Stimulated activated CD4-positive, alpha-beta T cell treated with anti-CD3 and anti-CD28 coated beads, Interleukin-1b, Interleukin-23, amount 100 ng/mL, for 4 hours (primary cell): ENCODE measurements at places on chromosomes 5 and 9.

- DNase-seq, result no peak
Measured at GRCh38 chr9:12394105-12394504, 299.1 kb upstream of the TYRP1 start.

GRCh38 chr9:136055715-136056545 lies 39.2 kb downstream of the NACC2 start:
- DNase-seq, result no peak

DNA sequence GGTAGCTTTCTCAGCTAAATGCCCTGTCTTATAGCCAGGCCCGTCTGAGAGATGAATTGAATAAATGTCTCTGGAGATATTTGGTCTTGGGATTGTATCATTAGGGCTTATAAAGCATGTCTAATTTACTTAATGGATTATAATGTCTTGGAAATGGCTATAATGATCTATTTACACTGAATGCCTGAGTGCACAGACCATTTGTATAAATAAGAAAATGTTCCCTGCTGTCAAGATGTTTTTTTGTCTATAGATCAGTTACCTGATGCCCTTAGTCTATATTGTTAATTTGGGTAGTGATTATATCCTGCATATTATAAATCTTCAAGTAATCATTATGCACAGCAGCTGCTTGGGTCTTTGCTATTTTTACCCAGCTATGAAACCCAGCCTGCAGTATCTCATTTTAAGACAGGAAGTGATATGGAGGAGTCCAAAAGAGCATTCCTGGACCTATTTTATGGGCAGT lies 112.9 kb upstream of the ACTBL2 start:
- no peak for DNase-seq

GRCh38 chr5:6937677-6938076 lies 224.4 kb downstream of the TENT4A start:
- no peak for DNase-seq

DNA sequence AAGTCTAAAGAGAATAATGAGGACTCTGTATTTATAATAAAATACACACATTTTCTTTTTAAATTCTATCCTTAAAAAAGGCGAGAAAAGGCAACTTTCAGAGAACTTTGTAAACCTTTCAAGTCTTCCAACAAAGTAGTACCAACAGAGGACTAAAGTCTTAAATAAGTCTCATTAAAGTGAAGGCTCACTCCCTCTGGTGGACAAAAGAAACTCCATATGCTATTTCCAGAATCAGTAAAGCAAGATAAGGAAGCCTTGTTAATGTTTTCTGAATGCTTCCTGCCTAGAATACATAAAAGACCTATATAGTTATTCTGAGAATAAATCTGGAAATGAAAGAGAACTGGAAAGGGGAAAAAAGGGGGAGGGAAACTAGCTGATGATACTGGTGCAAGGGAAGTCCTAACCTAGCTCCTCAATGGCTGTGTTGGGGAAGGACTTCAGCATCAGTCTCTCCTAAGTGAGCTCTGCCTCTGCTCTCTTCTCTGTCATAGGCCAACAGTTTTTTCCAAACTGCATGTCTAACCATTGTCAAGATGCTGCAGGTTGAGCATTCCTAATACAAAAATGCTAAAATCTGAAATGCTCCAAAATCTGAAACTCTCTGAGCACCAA lies 7.2 kb downstream of the HMGCS1 start:
- DNase-seq, result no peak

- DNase-seq, result no peak
Measured at GRCh38 chr9:1031951-1032601, 18.1 kb upstream of the DMRT2 start.

DNA sequence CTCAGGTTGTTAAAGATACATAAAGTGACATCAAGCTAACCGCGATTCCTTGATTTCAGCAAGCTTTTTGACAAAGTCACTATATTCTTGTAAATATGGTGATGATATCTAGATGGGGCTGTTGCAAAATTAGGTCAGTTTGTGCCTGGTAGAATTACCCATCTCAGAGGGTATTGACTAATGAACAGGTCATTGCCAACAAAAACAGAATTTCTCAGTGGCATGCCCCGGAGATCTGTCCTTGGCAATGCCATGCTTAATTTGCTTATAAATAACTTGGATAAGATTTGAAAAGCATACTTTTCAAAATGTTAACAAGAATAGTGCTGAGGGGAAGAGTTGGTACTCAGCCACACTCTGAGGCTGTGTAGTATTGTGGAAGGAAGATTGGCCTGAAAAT lies 783.3 kb upstream of the SEMA6A start:
- DNase-seq, result no peak

- no peak for DNase-seq
Measured at GRCh38 chr9:125142560-125143376, 560 bp downstream of the SCAI start.
